ENCODE measurements at places on chromosomes 13 and 19.
A peak's percentile ranks its signal among the peaks of the same experiment; 100 is the strongest.

DNA sequence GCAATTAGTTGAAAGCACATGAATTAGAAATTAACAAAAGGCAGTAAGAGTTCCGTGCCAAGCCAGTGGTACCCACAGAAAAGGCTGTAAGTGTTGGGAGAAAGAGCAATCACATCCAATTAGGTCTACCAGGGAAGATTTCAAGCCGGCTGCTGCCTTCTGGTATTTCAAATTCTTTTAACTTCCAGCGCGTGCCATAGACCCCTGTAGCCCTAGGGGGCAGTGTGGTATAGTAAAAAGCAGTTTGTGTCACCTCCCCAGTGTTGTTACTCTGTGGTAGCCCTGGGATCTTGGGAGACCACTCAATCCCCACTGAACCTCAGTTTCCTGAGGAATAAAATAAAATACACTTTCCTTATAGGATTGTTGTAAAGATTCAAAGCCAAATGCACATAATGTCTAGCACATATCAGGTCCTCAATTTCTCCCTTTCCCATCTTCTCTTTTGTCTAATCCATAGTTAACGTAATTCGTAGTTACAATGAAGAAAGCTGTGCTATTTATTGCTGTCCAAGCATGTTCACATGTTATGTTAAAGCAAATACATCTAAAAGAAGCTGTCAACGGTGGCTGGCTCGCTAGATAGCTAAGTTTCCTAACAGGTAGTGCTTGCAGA, 230.2 kb downstream of the TDRD3 start:
- no peak for DNase-seq

GRCh38 chr19:51135004-51135403, 7.1 kb upstream of the SIGLEC7 start:
- no peak for DNase-seq

DNA sequence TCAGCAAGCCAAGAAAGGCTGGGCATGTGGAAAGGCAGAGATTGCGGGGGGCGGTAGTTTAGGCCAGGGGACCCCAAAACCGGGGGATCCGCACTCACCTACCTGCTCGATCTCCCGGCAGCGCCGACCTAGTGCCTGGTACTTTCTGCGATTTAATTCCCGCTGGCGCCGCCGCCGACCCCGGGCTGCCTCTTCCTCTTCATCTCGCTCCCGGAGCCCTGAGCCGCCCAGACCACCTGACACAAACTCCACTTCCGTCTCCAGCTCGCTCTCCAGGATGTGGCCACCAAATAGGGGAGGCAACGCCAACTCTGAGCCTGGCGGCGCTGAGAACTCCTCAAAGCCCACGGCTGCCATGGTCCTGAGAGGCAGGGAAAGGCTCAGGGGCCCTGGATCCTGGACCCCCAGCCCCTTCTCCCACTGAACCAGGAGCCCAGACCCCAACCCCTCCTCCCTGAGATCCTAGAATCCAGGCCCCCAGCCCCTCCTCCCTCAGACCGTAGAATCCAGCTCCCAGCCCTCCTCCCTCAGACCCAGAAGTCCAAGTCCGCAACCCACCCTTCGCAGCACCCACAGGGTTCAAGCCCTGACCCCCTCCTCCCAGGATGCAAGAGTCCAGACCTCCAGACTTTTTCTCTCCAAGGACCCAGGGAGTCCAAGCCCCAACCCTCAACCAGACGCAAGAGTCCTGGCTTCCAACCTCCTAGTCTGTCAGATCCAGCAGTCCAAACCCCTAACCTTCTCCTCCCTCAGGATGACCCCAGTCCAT, 933 bp downstream of the TFPT start:
- no peak for DNase-seq

DNA sequence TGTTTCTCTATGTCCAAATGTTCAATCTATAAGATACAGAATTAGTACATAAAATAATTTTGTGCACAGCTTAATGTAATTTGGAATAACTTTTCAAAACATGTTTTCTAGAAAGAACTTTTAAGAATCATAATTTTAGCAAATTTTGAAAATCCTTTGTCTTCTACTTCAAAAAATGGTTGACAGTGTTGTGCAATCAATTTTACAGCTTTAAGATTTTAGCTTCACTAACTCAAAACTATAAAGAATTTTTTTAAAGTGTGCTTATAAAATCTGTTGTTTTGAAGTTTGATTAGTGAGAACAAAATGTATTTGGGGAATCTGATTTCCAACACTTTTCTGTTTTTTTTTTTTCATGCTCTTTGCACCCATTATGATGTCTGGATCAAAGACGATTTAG, 12.7 kb upstream of the SPACA6 start:
- no peak for DNase-seq

- DNase-seq, result peak; percentile 60
Observed at GRCh38 chr13:107650081-107650701, 565.1 kb downstream of the LIG4 start.

- no peak for DNase-seq
Observed at GRCh38 chr13:109787135-109787954, 962 bp upstream of the IRS2 start.

DNA sequence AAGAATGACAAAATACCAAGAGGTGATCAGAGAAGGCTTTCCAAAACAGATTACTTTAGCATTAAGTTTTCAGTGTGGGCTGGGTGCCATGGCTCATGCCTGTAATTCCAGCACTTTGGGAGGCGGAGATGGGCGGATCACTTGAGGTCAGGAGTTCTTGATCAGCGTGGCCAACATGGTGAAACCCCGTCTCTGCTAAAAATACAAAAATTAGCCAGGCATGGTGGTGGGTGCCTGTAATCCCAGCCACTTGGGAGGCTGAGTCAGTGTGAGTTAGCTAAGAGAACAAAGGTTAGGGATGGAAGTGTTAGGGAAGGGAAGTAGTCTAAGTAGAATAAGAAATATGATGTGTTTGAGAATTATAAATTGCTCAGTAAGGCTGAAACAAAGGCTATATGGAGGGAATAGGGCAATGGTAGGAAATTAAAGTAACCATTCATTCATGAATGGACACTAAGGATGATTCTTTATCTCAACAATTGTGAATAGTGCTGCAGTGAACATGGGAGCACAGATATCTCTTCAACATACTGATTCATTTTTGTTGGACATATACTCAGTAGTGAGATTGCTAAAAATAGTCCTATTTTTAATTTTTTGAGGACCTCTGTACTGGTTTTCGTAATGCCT, 3.9 kb upstream of the RCBTB2 start:
- no peak for DNase-seq

GRCh38 chr19:43789029-43789428, 8.3 kb upstream of the KCNN4 start:
- DNase-seq, result no peak

GRCh38 chr13:95185851-95186250, 115.4 kb downstream of the ABCC4 start:
- no peak for DNase-seq

GRCh38 chr13:108993346-108993745, 363.9 kb downstream of the MYO16 start:
- DNase-seq, result no peak

GRCh38 chr19:13460045-13460444, 46.2 kb downstream of the CACNA1A start:
- no peak for DNase-seq

GRCh38 chr13:49986471-49986870, 10.4 kb upstream of the TRIM13 start:
- no peak for DNase-seq

DNA sequence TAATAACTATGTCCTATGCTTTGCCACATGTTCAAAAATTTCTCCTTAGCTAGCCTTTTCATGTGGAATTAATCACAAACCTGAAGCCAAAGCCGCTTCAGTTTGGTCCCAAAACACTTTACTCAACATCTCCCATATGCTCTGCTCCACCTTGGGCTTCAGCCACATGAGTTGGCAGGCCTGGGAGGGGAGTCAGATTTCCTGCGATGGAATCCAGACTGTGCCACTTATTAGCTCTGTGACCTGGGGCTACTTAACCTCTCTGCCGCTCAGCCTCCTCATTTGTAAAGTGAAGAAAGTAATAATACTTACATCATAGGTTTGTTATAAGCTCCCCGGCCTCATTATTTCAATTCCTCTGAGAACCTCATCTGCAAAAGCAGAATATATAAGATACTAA, 272.0 kb downstream of the LMO7 start:
- no peak for DNase-seq

DNA sequence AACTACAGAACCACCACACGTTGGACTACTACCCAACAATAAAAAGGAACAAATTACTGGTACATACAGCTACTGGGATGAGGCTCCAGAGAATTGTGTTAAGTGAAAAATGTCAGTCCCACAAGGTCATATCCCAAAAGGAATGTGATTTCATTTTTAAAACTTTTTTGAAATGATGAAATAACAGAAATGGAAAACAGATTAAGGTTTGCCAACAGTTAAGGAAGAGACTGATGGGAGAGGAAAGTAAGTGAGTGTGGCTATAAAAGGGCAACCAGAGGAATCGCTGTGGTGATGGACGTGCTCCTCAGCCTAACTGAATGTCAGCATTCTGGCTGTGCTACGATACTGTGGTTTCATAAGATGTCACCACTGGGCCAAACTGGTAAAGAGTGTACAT, 512.8 kb downstream of the UQCRFS1 start:
- no peak for DNase-seq

DNA sequence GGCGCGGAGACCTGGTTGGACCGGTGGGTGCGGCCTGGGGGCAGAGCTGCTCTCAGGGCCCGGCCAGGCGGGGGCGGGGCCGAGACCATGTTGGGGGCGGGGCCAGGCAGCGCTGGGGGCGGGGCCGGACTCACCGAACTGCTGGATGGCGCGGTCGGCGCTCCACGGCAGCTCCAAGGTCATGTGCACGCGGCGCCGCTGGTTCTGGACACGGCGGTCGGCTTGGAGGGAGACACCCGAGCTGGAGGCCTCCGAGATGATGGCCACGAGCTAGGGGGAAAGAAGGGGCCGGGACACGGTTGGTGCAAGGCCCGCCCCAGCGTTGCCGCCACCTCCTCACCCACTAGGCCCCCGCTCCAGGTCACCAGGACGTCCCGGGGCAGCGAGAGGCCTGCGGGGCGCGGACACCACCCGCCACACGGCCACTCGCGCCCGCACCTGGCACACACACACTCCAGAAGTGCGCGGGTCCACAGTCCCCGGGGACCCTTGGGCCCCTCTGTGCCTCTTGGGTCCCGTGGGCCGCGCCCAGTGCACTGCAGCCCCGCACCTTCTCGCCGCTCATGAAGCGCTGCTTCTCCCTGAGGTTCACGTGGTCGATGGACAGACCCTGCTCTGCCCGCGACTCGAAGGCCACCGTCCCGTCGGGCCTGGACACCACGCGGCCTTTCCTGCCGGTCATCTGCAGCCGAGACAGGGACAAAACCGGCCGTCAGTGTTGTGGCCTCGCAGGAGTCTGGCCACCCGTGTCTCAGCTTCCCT, 8.7 kb downstream of the GPX4 start:
- DNase-seq, result no peak

- DNase-seq, result no peak
Observed at GRCh38 chr13:33845572-33846302, 27.8 kb downstream of the RFC3 start.

- no peak for DNase-seq
Observed at GRCh38 chr19:10419646-10420443, 493 bp upstream of the PDE4A start.
